NT2/D1 (cell line): ENCODE measurements at places on chromosomes 3 and 15.

- DNase-seq, result no peak
Observed at GRCh38 chr3:73927203-73927570, 302.4 kb upstream of the PDZRN3 start.

DNA sequence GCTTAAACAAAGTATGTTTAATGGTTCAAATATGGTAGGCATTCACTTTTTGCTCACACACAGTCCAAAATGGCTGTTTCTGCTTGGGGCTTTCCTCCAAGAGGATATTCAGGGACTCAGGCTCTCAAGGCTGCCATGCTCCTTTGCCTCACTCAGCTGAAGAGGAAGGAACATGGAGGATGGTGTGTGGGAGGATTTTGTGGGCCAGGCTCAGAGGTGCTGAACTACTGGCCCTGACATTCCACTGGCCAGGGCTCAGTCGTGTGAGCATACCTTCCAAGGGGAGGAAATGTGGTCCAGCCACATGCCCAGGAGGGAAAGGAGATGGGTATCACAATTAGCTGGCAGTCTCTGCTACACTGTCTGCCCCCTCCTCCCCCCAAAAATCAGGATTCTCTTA, 8.7 kb downstream of the PXYLP1 start:
- DNase-seq, result no peak

DNA sequence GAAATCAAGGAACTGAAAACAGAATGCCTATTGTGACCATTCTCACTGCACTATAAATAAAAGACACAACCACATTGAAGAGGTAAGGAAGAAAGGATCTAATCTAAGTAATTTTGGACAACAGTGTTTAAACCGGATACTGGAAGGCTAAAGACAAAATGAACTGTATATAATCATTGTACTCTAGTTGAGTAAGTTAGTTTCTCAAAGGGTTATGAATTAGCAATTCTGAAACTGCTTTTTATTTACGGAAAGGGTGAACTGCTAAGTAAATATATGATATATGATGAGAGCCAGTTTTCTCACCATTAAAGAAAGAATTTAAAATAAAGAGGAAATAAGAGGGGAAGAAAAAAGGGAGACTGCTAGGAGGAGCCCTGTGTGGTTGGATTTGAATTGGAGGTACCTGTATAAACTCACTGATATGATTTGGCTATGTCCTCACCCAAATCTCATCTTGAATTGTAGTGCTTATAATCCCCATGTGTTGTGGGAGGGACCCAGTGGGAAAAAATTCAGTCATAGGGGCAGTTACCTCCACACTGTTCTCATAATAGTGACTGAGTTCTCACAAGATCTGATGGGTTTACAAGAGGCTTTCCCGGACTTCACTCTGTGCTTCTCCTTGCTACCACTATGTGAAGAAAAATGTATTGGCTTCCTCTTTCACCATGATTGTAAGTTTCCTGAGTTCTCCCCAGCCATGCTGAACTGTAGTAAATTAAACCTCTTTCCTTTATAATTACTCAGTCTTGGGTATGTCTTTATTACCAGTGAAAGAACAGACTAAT, 607.7 kb downstream of the PYDC2 start:
- no peak for DNase-seq

DNA sequence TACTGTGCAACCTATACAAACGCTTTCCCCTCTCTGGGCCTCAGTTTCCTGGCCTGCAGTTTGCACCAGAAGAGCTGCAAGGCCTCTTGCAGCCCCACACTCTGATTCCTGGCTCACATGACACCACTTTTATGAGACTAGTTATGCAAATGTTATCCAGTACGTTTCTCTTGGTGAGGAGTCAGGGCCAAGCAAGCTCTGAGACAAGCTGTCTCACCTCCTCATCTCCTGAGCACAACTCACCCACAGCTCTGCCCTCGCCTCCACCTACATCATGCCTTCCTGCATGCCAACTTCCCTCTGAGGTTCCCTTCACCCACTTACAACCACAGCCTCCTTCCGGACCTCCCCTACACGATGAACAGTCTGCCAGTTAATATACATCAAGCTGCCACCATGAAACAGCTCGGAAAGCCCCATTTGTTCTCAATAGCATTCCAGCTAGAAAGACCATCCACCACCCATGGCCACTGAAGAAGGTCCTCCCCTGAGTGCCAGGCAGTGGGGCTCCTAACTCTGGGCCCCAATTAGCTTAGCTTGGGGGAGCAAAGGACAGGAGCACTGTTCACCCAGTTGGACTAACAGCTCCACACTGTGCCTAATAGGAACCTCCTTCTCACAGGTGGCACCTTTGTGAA, 25.0 kb downstream of the CRYGS start:
- no peak for DNase-seq

GRCh38 chr3:45537970-45538640, 56.4 kb upstream of the LIMD1 start:
- DNase-seq, result no peak

GRCh38 chr3:8112587-8112986, 389.0 kb upstream of the LMCD1 start:
- DNase-seq, result no peak

DNA sequence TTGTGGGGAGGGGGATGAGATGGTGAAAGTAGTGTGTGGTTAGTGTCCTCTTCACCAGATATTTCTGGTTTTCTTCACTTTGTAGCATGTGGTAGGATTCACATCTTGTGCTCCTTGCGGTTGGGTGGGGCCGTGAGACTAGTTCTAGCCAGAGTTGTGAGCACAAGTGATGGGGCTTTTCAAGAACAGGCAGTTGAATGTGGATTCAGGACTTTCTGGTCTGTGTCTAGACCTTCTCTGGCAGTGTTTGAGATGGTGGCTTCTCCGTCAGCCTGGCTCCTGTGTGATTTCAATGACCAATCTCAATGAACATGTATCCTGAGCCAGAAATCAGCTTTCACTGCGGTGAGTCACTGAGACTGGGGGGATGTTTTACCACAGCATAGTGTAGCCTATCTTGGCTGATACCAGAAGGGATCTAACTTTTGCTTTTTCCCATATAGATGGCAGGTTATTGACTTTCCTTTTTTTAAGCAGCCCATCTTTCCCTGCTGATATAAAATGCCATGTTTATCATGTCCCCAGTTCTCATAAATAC, 82.6 kb downstream of the RPLP1 start:
- no peak for DNase-seq

GRCh38 chr3:101203411-101203810, 117.0 kb downstream of the IMPG2 start:
- no peak for DNase-seq

- DNase-seq, result no peak
Observed at GRCh38 chr3:155331078-155331477, 37.6 kb upstream of the STRIT1 start.

DNA sequence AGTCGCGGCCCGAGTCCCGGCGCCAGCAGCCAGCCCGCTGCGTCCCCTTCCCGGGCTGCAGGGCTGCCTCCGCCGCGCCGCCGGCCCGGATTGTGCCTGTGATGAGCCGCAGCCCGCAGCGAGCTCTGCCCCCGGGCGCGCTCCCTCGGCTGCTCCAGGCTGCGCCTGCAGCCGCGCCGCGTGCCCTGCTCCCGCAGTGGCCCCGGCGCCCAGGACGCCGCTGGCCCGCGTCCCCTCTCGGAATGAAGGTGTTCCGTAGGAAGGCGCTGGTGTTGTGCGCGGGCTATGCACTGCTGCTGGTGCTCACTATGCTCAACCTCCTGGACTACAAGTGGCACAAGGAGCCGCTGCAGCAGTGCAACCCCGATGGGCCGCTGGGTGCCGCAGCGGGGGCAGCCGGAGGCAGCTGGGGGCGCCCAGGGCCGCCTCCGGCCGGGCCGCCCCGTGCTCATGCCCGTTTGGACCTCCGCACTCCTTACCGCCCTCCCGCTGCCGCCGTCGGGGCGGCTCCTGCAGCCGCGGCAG, 1.2 kb downstream of the CHST2 start:
- no peak for DNase-seq

- no peak for DNase-seq
Observed at GRCh38 chr3:173826416-173826815, 428.9 kb downstream of the NLGN1 start.

- DNase-seq, result no peak
Observed at GRCh38 chr3:133832802-133833144, 27.2 kb downstream of the SRPRB start.

DNA sequence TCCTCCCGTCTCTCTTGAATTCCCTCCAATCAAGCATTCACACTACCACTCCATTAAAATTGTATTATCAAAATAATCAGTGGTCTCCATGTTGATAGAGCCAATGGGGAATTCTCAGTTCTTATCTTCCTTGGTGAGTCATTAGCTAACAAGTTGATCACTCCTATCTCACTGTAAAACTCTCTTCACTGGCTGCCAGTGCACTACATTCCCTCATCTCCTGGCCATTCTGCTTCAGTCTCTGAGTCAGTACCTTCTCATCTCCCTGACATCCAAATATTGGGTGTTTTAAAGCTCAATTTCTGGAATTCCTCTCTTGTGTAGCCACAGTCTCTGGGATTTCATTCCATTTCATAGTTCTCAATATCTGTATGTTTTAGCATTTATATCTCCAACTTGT, 175.2 kb downstream of the ALDH1A2 start:
- no peak for DNase-seq

DNA sequence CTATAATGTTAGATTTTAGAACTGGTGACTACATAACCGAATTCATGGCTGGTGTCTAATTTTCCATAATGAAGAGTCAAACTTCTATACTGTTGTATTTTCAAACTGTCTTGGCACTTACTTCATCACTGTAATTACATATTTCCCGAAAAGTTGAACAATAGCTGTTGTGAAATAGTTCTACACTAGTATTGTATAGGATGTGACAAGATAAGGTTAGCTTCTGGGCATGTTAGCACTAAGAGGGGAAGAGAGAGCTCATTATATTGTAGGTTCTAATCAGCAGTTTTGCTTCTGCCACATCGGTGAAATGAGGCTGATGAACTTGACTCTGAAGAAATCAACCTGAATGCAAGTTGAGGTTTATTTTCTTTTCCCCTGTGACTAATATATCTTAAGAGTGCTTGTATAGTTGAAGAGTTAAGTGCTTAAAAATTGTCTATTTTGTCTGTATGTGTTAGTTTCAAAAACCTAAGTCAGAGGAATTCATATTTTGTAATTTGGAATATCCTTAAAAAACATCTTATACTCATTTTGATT, 8.9 kb downstream of the GYG1 start:
- no peak for DNase-seq

DNA sequence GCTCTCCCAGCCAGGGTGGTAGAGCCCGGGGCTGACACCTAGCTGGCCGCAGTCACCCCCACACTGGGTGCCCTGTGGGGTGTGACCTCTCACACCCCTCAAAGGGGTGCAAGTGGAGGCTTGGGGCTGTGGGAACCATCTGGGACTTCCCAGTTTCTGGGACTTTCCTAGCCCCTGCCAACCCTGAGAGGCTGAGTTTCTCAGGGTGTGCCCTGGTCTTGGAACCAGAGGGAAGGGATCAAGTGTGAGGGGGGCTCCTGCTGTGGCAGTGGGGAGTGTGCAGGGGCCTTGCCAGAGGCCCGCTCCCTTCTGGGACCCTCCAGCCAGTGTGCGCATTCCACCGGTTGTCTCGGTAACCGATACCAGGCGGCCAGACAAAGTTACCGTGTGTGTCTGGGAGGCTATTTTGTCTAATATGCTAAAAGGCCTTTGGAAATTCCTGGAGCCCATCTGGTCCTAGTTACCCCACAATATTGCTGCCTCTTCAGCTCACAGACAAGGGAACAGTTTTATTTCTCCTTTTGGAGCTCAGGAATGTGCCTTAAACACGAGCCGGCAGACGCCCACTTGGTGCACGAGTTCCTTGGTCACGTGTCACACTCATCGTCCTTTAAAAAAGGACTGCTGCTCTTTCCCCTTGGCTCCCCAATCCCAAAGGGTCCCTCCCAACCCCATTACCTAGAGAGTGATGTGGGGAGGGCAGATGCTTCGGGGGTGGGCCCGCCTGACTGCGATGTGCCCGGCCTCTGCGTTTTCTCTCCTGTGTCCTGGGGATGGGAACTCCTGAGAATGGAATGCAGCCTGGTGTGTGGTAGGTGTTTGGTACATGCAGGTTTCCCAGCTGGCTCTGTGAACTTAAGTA, 33.2 kb downstream of the HDAC11 start:
- DNase-seq, result no peak

GRCh38 chr3:177982034-177982433, 554.2 kb upstream of the KCNMB2 start:
- DNase-seq, result no peak

GRCh38 chr3:114624047-114624445, 330.2 kb downstream of the TIGIT start:
- DNase-seq, result no peak

GRCh38 chr3:133940536-133940935, 44.9 kb upstream of the RAB6B start:
- no peak for DNase-seq

GRCh38 chr15:34161329-34161963, 48.5 kb downstream of the KATNBL1 start:
- DNase-seq, result no peak

DNA sequence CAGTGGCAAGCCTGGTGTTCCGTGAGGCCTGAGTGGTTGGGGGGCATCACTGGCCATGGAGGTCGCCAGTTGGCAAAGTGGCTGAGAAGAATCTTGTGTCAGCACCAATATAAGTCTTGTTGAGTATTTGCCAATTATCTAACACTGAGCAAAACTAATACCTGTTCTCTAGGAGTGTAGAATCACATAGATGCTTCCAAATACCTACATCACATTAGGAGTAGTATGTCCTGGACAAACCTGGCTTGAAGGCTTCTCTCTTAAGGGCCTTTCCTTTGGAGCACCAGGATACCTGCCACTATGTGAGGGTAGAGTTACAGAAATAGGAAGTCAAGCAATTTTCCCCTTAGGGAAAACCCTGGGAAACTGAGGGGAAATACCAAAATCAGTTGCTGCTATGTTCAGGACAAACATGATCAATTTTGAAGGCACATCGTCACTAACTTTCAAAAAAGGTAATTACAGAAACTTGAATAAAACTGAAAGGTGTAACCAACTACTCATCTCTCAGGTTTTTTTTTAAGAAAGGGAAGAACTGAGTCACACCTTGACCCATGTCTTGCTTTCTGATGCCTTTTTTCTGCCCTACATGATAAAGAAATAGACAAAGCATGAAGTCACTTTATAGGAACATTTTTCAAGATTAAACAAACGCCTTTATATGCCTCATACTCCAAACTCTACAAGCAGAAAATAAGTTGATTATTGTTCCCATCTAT, 100.4 kb downstream of the IMPG2 start:
- DNase-seq, result no peak

GRCh38 chr15:57920911-57921310, 144.6 kb downstream of the ALDH1A2 start:
- no peak for DNase-seq

- DNase-seq, result peak; percentile 93
Observed at GRCh38 chr15:77633134-77633912, 611 bp upstream of the LINGO1 start.

DNA sequence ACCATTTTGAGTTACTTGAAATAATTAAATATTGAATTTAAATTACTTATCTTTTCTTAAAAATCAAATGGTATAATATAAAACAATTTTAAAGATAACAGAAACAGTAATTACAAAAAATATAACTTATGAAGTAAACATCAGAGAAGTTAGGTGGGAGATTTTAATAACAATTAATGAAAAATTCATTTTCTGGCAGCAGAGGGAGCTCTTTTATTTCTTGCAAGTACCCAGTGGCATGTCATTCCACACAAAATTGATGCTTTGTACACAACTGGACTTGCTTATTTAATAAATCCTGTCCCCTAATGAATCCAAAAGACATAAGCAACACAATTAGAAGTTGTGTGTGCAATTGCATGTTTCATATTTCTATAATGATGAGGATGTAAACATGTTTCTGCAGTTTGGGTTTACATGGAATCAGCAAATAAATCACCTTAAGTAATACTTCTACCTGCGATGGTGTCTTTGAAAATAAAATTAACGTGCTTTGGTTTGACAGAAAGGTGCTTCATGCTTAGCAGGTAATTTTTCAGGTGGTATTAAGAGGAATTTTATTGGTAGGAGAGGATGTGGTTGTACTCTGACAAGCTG, 861.3 kb downstream of the ZPLD1 start:
- DNase-seq, result no peak
